Hematopoietic multipotent progenitor cell (in vitro differentiated cells): ENCODE measurements at places on chromosomes 6 and 20. TPM values are rescaled to one million over a fixed set of nuclear protein-coding genes. Genes with fewer than 3 reads are reported as not detected.

DNA sequence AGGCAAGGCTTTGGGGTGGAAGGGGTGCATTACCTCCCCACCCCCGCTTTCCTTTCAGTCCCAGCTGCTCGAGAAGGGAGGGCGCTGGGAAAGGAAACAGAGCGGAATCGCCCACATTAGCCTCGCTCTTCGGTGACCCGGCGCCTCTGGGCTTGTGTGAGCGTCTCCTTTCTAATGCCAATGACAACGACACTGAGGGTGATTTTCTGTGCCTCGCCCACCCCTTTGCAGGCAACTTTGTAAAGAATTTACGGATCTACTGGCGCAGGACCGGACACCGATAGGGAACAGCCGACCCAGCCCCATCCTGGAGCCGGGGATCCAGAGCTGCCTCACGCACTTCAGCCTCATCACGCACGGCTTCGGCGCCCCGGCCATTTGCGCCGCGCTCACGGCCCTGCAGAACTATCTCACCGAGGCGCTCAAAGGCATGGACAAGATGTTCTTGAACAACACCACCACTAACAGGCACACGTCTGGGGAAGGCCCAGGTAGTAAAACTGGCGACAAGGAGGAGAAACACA lies 24.3 kb downstream of the TFAP2B start:
- no peak for DNase-seq

OLIG3 gene
- total RNA-seq, result not detected

GRCh38 chr6:160079686-160080043 lies 42.0 kb upstream of the SLC22A1 start:
- DNase-seq, result no peak

DNA sequence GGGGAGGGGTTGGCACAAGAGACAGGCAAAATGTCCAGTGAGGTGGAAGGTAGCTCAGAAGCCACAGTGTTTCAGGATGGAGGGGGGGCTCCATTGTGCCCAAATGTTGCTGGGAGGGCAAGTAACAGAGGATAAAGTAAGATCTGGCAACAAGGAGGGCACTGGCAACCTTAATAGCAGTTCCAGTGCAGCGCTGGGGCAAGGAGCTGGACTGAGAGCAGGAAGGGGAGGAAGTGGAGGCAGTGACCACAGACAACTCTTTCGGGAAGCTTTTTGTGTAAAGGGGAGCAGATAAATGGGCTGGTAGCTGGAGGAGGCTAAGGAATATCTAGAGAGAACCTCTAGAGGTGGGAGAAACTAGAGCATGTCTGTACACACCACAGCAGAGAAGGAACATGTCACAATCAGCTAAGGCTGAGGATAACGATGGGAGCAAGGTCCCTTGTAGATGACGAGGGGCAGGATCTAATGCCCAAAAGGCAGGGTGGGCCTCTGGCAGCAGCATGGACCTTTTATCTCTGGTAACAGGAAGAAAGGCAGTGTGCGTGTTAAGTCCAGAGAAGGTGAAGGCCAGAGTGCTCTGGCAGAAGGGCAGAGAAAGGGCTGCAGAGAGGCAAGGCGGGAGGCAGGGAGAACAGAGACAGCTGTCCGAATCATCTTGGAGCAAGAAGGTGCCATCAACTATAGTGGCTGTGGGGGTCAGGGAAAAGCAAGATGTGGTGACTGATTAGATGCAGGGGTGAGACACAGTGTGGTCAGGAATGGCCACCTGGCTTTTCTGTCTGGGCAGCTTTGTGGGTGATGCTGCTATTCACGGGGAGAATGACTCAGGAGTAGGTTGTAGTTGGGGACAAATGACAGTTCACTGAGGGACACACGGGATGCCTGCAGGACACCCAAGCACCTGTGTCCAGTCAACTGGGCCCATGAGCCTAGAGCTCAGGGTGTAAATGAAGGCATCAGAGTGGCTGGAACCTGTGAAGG lies 17.4 kb downstream of the TMEM242 start:
- no peak for DNase-seq

TOP1 gene
- 5.7 TPM for total RNA-seq

GRCh38 chr6:53090576-53090975 lies 25.4 kb downstream of the FBXO9 start:
- no peak for DNase-seq
